ENCODE measurements at places on chromosomes 2 and 18. TPM values are rescaled to one million over a fixed set of nuclear protein-coding genes. Genes with fewer than 3 reads are reported as not detected.

Gene PASK
- 5.4 TPM for total RNA-seq

Gene BCL11A
- total RNA-seq = 1.1 TPM

Gene SULT1C2
- not detected for total RNA-seq

Gene CHRNG
- total RNA-seq = not detected
